ENCODE measurements at places on chromosomes 5 and 9. TPM values are rescaled to one million over a fixed set of nuclear protein-coding genes. Genes with fewer than 3 reads are reported as not detected.

Gene PCA3
- polyA plus RNA-seq = 6.1 TPM

Gene TMEM171
- 0.23 TPM for polyA plus RNA-seq

Gene PLPP7
- 11.0 TPM for polyA plus RNA-seq

Gene NCS1
- polyA plus RNA-seq = 83.9 TPM

Gene ITK
- 1.6 TPM for polyA plus RNA-seq

Gene PCDHGA8
- polyA plus RNA-seq = 0.25 TPM

Gene IL4
- polyA plus RNA-seq = not detected

Gene PCDHB14
- polyA plus RNA-seq = 8.2 TPM

Gene CDKN2B
- polyA plus RNA-seq = 4.2 TPM

Gene PTPRD
- 7.3 TPM for polyA plus RNA-seq

Gene ADAMTS12
- 2.5 TPM for polyA plus RNA-seq

Gene SCGB3A2
- polyA plus RNA-seq = not detected

Gene GLRA1
- not detected for polyA plus RNA-seq

Gene TMEM38B
- polyA plus RNA-seq = 9.6 TPM

Gene FST
- polyA plus RNA-seq = 8.2 TPM

Gene RPL37
- polyA plus RNA-seq = 2,876 TPM

Gene CSF1R
- 15.8 TPM for polyA plus RNA-seq

Gene PPP2R2B
- 9.8 TPM for polyA plus RNA-seq

Gene SPOUT1
- polyA plus RNA-seq = 22.4 TPM

Gene BARHL1
- not detected for polyA plus RNA-seq

Gene C9orf50
- polyA plus RNA-seq = 0.28 TPM

Gene SLC34A1
- polyA plus RNA-seq = 0.04 TPM

Gene SLC36A3
- not detected for polyA plus RNA-seq

Gene NKD2
- polyA plus RNA-seq = 7.5 TPM

Gene C1QTNF3
- polyA plus RNA-seq = 4.4 TPM

Gene ORM2
- 3.2 TPM for polyA plus RNA-seq

Gene FOXE1
- polyA plus RNA-seq = not detected

Gene TPM2
- polyA plus RNA-seq = 7,869 TPM

Gene HEMGN
- not detected for polyA plus RNA-seq

Gene CNTNAP3
- polyA plus RNA-seq = 4.3 TPM

Gene PSD2
- polyA plus RNA-seq = 0.08 TPM

Gene CCDC69
- polyA plus RNA-seq = 155 TPM

Gene ABLIM3
- polyA plus RNA-seq = 14.4 TPM

Gene LCN9
- polyA plus RNA-seq = not detected

Gene CDH6
- polyA plus RNA-seq = 3.9 TPM

Gene ADRA1B
- polyA plus RNA-seq = 0.29 TPM

Gene CAVIN4
- 0.20 TPM for polyA plus RNA-seq

Gene ESM1
- 0.19 TPM for polyA plus RNA-seq

Gene LURAP1L
- 24.9 TPM for polyA plus RNA-seq
